ENCODE measurements at places on chromosomes 3 and 15. TPM values are rescaled to one million over a fixed set of nuclear protein-coding genes. Genes with fewer than 3 reads are reported as not detected.

GRCh38 chr3:117543521-117543920, 833.9 kb downstream of the TUSC7 start:
- no peak for DNase-seq

GRCh38 chr15:84981711-84982300, at the start of gene PDE8A:
Gene PDE8A, plus strand, starts transcription at chr15:84981856. Its CDS starts 307 bp downstream, at chr15:84982163.
- DNase-seq, result peak; percentile 46

DNA sequence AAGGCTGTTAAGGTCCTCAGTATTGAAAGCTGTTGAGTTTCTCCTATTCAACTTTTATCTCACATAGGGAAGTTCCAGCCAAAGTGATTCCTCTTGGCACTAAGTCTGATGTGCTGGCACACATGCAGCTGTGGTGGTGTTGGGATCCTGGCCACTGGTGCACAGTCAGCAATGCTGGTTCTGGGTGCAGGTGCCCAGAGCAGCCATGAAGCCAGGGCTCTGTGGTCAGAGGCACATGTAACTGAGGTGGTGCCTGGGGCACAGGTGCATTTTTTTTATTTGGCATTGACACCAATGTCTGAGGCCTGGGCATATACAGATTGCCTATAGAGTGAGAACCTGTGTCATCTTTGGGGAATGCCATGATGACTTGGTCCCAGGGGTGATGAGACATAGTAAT, 271.4 kb downstream of the POLQ start:
- no peak for DNase-seq

DNA sequence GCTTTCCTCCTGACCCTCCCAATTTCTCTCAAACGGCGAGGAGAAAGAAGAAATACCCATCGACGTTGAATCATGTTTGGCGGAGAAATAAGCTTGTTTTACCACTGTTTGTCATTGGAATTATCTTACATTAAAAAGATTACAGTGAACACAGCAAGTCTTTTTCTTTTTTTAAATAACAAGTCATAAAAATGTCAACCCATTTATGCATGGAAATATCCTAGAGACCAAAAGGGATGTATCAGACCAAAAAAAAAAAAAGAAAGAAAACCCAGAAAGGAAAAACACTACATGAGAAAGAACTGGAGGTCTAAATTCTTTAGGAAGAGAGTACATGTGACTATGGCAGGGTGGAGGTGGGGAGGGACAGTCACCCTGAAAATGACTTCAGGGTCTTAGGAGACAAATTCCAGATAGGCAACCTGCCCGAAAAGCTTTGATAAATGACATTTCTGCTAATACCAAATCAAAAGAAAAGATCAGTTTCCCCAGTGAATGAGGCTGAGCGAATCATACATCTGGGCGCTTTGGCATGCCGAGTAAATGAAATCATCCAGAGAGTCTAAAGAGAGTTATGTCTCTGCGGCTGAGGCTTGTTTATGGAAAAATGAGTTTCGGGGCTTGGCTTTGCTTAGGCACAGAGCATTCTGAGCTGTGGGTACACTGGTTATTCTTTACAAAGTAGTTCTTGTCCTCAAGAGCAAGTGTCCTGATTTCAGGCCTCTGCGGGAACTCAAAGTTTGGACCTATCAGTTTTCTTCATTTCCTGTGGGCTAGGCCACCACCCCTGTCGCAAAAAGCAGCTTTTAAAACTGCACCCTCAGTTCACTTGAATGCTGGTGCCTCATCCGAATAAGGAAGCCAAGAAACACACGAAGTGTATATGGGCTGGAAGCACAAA, 110.1 kb upstream of the TGFBR2 start:
- DNase-seq, result no peak

DNA sequence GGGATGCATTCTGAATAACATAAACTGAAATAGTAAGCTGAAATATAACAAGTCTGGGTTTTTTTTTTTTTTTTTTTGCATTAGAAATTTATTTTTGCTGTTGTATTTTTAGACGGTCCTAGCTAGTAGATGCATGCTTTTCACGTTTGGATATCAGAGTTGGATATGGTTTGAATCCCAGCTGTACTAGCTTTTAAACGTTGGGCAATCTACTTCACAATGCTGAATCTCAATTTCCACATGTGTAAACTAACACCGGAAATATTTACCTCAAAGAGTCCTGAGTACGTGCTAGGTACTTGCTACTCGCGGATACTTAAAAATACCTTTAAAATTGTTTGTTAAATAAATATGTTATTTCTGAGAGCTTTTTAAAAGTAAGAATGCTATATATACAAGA, 139.8 kb downstream of the BBX start:
- no peak for DNase-seq

Gene NECTIN3
- total RNA-seq, result 24.9 TPM

Gene GPR176
- total RNA-seq, result 4.9 TPM

Gene MORC1
- total RNA-seq, result not detected

Gene EFCAB12
- total RNA-seq, result 0.47 TPM

All from left lung (tissue), 14 donors.